ENCODE measurements at places on chromosomes 6 and 20. TPM values are rescaled to one million over a fixed set of nuclear protein-coding genes. Genes with fewer than 3 reads are reported as not detected.

Gene ACTR5
- total RNA-seq: 5.9 TPM

Gene OVOL2
- total RNA-seq: 17.0 TPM

Gene ANKEF1
- 6.3 TPM for total RNA-seq

Gene SIRPB1
- 1.8 TPM for total RNA-seq

Gene OR5V1
- not detected for total RNA-seq

Gene GTSF1L
- total RNA-seq: not detected

Gene RWDD2A
- total RNA-seq: 2.8 TPM

Gene SLA2
- total RNA-seq: 1.3 TPM

Gene ANGPT4
- total RNA-seq: not detected

Gene KIAA0408
- total RNA-seq: 6.5 TPM

Gene ZC2HC1B
- total RNA-seq: not detected

Gene SOBP
- total RNA-seq: 4.6 TPM

Gene OR2H2
- total RNA-seq: not detected

Gene HTR1E
- not detected for total RNA-seq

Gene MBOAT1
- total RNA-seq: 72.6 TPM

Gene BCKDHB
- total RNA-seq: 48.6 TPM

Gene OXT
- total RNA-seq: not detected

Gene SLC17A3
- total RNA-seq: not detected

Gene SYCP2
- total RNA-seq: 1.2 TPM

Gene WFDC6
- total RNA-seq: not detected

Gene LRFN2
- 0.64 TPM for total RNA-seq

Gene IL17A
- total RNA-seq: not detected
